ENCODE measurements at places on chromosomes 16 and 17.
A peak's percentile ranks its signal among the peaks of the same experiment; 100 is the strongest.

- DNase-seq, result peak; percentile 3
Measured at GRCh38 chr17:53193044-53193443, 629.7 kb upstream of the KIF2B start.

- DNase-seq, result peak; percentile 52
Measured at GRCh38 chr16:70390774-70391173, 44.1 kb downstream of the DDX19A start.

GRCh38 chr17:60139438-60140285, 10.1 kb upstream of the CA4 start:
- DNase-seq, result peak; percentile 25

GRCh38 chr17:66579556-66579955, 255.4 kb upstream of the CACNG5 start:
- DNase-seq, result no peak

DNA sequence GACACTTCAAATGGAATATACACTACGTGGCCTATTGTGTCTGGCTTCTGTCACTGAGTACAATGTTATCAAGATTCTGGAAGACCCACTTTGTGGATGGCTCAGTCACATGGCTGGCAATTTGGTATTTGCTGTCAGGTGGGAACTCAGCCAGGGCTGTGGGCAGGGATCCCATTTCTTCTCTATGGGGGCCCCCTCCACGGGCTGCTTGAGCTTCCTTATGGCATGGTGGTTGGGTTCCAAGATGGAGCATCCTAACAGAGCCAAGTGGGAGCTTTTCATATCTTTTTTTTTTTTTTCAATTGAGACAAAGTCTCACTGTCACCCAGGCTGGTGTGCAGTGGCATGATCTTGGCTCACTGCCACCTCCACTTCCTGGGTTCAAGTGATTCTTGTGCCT, 18.0 kb upstream of the CEP20 start:
- DNase-seq, result no peak

- DNase-seq, result no peak
Measured at GRCh38 chr17:32803544-32803943, 73.4 kb downstream of the MYO1D start.

DNA sequence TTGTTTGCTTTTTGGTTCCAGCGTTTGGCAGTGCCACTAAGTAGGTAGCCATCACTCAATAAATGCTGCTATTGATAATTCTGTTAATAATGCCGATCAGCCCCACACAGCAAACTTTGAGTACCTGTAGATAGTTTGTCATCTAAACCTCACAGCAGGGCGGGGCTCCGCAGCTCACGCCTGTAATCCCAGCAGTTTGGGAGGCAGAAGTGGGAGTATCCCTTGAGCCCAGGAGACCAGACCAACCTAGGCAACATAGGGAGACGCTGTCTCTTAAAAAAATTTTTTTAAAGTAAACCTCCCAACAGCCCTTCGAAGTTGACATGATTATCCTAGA, 1.6 kb downstream of the BFAR start:
- DNase-seq, result no peak

DNA sequence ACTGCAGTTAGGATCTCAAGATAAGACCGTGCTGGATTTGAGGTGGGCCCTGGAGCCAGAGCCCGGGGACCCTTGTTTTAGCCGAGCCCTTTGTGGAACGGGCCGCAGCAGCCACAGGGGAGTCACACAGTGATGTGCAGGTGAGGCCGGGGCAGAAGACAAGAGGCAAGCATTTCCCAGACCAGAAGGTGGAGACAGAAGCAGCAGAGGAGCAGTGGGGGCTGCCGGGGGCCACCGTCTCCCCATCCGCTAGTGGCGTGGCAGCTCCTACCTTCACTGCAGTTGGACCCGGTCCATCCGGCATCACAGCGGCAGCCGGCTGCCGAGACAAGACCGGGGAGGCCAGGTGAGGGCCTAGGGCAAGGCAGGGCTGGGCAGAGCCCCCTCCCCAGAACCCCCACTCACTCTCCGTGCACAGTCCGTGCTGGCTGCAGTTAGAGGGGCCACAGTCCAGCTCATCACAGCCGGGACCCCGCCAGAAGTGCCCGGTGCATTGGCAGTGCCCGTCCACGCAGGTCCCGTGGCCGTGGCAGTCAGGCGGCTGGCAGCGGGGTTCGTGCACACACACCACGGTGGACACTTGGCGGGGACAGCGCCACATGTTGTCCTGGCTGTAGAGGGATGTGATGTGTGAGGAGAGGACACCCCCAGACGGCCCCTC, 6.0 kb downstream of the NAGPA start:
- no peak for DNase-seq

GRCh38 chr16:88763502-88764053, 21.4 kb downstream of the PIEZO1 start:
- DNase-seq, result peak; percentile 68

DNA sequence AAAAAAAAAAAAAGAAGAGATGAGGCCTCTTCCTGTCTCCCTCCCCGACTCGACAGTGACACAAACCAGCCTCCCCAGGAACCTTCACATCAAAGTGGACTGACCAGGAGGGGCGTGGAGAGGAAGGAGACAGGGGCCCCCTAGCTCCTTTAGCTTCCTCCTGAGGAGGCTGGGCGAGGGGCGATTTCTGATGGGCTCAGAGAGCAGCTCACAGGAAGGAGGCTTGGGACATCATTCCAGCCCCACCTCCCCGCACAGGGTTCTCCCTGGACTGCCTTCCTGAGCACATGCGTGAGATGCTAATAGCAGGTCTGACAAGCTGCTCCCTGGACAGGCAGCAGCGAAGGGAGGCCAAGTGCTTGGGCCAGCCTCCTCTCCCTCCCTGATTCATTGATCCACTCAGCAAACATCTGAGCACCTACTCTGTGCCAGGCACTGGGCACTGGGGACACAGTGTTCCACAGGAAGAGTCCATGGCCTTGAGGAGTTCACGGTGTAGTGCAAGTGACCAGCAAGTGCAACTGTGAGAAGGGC, 14.4 kb upstream of the DOK4 start:
- DNase-seq, result no peak

- DNase-seq, result peak; percentile 76
Measured at GRCh38 chr16:10876799-10877341, at the start of gene CIITA. CIITA (plus strand) TSS chr16:10877202; CDS start chr16:10877331, 129 bp downstream.

DNA sequence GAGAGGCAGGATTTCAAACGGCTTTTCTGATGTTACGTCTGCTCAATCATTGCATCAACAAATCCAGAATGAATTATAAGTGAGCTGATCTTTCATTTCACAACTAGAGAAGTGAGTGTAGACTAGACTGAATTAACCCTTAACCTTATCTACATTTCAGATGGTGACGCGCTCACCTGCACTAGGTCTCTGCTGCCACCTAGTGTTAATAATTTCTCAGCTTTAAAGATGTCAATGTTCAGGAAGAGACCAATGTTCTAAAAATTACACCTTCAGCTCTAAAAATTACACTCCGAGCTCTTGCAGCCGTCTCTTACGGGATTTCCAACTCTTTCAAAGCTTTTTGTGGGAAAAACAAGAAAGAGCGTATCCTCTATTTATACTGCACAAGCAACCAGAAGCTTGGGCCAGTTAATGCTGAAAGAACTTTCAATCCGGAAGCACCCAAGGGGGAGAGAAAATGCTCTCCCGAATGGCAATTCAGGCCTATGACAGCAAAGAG, 88.2 kb upstream of the FA2H start:
- DNase-seq, result peak; percentile 50

GRCh38 chr17:76296186-76296585, 11.9 kb downstream of the QRICH2 start:
- DNase-seq, result no peak

GRCh38 chr17:42603318-42603717, 5.9 kb downstream of the RETREG3 start:
- no peak for DNase-seq

- DNase-seq, result peak; percentile 83
Measured at GRCh38 chr17:59001158-59001814, 105.4 kb downstream of the TRIM37 start.

GRCh38 chr16:13155377-13155776, 254.0 kb downstream of the SHISA9 start:
- DNase-seq, result no peak

DNA sequence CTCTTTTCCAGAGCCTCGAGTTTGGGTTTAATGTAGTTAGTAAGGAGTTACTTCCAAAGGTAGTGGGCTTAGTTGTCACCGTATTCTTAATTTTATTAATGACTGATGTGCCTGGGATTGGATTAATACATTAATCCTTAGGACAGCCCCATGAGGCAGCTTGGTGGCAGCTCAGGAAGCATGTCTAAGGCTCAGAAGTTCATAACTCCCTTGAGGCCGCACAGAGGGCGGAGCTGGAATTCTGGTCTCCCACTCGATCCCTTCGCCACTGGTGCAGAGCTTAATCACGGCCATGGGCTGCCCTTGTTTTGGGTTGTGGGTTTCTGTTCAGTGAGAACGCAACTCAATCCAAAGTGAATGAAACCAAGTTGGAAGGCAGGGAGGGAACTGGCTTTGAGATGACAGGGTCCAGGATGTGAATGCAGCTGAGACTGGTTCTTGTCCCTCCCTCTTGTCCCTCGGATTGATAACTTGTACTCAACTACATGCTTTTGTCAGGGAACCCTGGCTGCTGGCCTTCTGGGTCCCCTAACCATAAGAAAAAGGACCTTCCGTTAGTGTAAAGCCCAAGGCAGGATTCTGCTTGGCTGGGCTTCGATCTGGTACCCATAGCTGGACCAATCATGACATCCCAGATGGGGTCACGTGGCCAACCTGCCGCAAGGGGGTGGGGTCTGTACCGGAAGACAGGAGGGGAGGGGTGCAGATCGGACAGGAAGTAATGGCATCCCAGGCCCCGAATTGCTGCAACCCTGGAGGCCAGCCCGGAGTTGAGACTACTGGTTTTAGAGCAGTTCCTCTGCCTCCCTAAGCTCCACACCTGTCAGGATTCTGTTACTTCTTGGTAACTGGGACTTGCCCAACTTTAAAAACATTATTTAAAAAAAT, 45.4 kb downstream of the SNX20 start:
- no peak for DNase-seq

DNA sequence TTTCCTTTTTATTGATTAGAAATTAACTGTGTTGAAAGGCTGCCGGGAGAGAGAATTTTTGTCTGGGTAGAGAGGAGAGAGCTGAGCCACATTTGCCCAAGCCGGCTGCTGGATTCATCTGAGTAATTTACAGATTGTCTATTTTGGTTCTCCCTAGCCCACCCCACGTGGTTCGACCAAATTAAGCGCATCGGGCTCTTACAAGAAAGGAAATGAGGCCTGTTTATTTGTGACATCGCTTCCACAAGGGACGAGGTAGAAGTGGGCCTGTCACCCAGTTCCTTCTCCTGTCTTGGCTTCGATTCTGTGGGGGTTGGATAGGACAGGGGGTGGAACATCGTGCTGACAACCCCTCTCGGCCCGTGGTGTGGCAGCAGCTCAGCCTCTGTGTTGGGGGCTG, 42.9 kb downstream of the SYT17 start:
- DNase-seq, result no peak

DNA sequence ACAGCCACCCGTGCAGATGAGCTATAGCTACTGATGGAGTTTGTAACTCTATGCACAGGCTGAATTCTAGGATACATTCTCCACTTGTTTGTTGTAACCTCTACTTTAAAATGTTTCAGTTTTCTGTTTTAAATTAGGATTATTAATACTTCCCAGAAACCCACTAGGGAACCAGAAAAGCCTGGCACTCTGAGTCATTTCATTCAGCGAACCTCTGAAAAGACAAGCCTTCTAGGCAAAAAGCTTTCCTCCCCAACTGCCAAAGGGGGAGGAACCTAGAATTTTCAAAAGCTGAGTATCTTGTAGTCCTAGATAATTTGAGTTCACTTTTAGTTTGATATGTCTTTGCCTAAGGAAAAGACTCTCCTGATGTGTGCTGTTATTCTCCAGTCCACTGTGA, 43.2 kb downstream of the GOSR1 start:
- no peak for DNase-seq

DNA sequence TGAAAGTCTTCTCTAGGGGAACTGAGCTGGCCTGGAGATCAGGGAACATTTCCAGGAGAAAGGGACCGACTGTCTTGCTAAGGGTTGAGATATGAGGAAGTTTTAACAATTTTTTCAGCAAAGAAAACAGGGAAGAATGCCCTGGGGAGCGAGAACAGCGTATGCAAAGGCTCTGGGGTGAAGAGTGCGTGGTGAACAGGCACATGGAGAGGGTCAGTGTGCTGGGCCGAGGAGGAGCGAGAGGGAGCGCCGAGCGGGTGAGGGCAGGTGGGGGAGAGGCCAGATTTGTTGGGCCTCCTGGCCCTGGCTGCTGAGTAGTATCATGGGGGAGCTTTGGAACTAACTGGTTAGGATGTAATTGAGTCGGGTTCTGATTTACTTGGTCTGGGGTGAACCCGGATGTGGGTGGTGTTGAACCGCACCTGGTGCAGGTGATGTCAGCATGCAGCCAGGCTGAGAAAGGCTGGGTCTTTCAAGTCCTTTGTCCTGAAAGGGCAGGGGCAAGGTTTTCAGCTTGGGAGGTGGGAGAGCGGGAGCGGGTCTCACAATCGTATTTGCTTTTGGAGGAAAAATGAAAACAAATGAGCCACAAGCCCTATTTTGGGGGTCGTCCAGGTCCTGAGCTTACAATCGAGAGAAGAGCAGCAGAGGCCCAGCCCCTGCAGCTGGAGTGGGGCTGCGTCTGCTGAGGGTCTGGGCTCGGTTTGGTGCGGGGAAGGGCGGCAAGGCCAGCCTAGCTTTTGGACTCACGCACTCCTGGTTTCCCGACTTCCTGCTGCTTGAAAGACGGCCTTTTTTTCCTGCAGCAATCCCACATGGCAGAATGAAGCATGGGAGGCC, 11.1 kb upstream of the WFDC1 start:
- DNase-seq, result no peak

- no peak for DNase-seq
Measured at GRCh38 chr17:57585341-57586195, 159.5 kb downstream of the CCDC182 start.

- DNase-seq, result no peak
Measured at GRCh38 chr16:24972608-24973220, 42.5 kb downstream of the ARHGAP17 start.

DNA sequence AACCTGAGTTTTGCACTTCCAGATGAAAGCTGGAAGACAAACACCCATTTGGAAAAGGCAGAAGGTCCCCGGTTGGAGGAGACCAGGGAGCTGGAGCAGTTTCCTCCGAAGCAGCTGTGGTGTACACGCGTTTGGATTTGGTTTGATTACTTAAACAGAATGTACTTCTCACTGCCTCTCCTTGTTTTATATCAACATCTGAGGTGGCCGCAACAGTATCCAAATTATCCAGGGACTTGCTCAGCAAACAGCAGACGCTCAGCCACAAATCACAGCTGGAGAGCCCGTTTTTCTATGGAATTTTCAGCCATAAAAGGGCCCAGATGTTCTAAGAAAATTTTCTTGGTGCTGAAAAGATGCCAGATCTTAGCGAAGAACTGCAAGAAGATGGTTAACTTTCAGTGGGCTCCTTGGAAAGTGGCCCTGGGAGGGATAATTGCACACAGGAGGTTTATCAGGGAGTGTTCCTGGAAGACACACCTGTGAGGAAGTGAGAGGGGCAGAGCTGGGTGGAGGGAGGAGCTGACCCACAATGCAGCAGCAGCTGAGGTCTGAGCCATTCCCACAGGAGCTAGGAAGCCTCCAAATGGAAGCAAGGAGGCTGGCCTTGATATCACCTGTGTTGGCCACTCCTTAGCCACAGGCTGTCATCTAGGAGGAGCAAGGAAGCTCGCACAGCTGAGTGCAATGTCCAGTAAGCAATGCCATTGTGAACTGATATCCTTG, 28.9 kb upstream of the CDH5 start:
- no peak for DNase-seq

Measured in renal cortical epithelial cell (primary cell).